ENCODE measurements at places on chromosomes 11 and 22.
A peak's percentile ranks its signal among the peaks of the same experiment; 100 is the strongest.

DNA sequence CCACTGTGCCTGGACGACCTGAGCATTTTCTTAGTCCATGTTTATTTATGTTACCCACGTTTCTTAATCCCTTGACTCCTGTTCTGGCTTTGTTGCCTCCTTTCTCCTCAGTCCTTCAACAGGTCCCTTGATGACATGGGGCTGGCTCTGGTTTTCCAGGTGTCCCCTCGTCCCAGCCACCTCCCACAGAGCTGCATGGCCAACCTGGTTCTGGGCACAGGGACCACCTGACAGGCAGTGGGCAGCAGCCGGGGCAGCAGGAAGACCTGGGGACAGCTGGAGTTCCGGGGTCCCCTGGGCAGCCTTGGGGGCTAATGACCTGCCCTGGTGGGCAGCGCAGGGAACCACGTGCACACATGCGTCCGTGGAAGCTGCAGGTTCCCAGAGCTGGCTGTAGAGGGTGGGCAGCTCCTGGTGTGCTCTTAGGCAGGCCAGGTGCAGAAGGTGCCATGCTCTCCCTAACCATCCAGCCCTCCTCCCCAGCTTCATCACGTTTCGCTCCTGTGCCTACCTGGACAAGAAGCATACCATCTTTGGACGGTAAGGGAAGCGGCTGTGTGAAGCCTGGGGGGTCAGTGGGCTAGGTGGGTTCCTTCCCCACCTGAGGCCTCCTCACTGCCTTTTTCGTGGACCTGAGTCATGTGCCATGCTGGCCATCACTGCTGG lies 27.7 kb downstream of the PPIL2 start:
- H3K27ac ChIP-seq: no peak overlapping the region
- no peaks in the 10 kb centered on the region for H3K27me3 ChIP-seq
- H3K4me3 ChIP-seq: no peak overlapping the region
- H3K4me1 ChIP-seq: no peaks in the 10 kb centered on the region
- H3K36me3 ChIP-seq: no peaks in the 10 kb centered on the region

GRCh38 chr22:44479662-44480061 lies 18.4 kb downstream of the RTL6 start:
- DNase-seq: no peak
- no peak overlapping the region for H3K4me3 ChIP-seq
- H3K4me1 ChIP-seq: peaks cover 11% of the 10 kb centered on the region
- no peak overlapping the region for H3K27ac ChIP-seq

DNA sequence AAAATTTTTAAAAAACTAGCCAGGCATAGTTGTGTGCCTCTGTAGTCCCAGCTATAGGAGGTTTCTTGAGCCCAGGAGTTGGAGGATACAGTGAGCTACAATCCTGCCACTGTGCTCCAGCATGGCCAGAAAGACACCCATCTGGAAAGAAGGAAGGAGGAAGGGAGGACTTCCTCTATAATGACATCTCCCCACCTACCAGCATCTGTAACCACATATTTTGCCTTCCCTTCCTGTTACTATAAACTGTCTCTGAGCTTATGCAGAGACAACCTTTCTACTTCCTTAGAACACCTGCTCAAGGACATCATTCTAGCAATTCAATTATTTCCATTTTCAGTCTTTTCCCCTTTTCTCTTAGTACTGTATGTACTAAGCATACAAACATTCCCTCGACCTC lies 2.2 kb upstream of the NUP160 start:
- H3K36me3 ChIP-seq: no peaks in the 10 kb centered on the region
- H3K4me3 ChIP-seq: no peak overlapping the region

DNA sequence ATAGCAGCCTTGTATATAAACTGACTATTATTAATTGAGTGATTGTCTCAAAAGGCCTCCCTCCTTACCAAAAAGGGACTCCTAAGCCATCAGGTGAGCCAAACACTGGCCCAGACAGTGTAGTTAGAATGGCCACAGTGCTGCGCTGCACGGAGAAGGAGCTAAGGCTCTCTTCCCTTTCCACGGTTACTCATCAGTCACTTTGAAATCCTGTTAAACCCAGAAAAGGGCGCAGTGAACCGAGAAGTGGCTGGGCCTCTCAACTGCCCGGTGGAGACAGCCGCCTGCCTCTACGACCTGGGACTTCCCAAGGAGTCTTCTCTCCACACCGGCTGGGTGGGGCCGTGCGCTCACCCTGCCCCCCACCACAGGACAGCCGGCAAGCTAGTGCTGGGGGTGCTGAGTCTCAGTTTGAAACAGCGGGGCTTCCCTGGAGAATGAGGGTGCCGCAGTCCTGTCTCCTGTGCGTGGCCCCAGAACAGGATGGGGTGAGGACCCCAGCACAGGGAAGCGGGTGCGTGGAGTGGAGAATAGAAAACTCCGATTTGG lies 1.3 kb downstream of the MYH9 start:
- no peaks in the 10 kb centered on the region for H3K36me3 ChIP-seq
- no peaks in the 10 kb centered on the region for H3K27me3 ChIP-seq
- H3K4me1 ChIP-seq: peaks cover 29% of the 10 kb centered on the region
- H3K4me3 ChIP-seq: peak overlapping the region; percentile 97
- peak overlapping the region; percentile 86 for H3K27ac ChIP-seq
- peak; percentile 74 for DNase-seq

DNA sequence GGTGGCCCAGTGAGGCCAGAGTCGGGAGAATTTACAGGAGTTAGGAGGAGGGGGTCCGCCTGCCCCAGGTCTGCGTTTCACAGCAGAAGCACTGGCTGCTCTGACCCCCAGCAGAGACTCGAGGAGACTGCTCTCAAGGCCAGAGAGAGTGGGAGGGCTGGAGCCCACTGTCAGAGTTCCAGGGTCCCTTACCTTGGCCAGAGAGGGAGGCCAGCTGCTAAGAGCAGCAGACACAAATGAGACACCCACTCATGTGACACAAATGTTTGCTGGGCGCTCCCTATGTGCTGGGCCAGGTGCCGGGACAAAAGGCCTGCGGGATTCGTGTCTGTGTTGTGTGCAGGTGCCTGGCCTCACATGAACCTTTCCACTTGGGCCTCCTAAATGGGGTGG lies 2.8 kb upstream of the TNFRSF13C start:
- no peak overlapping the region for H3K27ac ChIP-seq
- no peaks in the 10 kb centered on the region for H3K27me3 ChIP-seq
- H3K4me3 ChIP-seq: no peak overlapping the region
- no peaks in the 10 kb centered on the region for H3K4me1 ChIP-seq

DNA sequence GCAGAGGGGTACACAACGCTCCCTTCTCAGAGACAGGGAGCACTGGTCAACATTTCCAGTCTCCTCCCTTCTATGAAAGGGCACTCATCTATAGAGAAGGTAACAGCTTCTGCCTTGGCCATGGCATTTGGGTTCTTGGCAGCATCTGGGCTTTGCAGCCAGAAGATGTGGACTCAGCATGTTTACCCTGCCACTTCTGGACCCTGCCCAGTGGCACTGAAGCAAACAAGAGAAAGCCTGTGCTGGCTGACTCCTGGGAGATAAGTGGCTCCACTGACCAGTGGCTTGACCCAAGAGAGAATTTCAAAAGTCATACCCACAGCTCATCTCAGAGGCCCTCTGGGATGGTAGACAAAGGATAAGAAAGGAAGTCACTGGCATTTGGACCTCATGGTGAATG lies 8.0 kb downstream of the CSNK2A3 start:
- no peaks in the 10 kb centered on the region for H3K36me3 ChIP-seq
- DNase-seq: no peak
- no peaks in the 10 kb centered on the region for H3K27me3 ChIP-seq
- no peaks in the 10 kb centered on the region for H3K4me1 ChIP-seq
- H3K27ac ChIP-seq: no peak overlapping the region

DNA sequence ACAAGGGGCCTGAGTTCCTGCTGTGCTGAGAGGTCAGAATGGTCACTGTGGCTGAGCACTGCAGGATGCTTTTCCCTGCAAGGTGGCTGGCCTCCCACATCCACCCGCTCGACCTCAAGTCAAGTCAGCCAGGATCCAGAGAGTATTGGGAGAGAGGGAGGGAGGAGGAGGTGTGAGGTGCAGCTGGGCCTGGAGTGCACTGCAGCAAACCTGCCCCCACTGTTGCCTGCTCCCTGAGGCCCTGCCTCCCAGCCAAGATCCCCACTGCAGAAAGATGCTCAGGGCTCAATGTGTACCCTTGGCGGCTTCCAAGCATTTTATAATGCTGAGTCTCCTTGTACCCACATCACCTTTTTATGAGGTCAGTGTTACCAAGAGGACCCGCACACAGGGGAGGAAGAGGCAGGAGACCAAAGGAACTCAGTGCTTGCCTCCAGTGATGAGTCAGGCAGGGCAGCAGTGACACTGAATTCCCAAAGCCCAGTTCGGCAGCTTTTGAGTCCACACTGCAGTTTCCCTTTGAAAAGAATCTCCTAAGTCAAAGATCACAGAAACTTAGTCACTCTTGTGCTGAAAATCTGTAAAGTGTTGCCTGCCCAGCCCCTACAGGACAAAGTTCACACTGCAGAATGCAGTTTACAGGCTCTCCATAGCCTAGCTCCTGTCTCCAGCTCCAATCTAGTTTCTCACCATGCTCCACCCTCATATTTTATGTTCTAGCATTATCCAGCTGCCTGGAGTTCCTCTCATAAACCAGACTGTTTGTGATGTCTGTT lies 3.1 kb downstream of the ENDOD1 start:
- H3K4me3 ChIP-seq: no peak overlapping the region
- no peak for DNase-seq
- H3K27me3 ChIP-seq: no peaks in the 10 kb centered on the region
- no peaks in the 10 kb centered on the region for H3K36me3 ChIP-seq
- no peak overlapping the region for H3K27ac ChIP-seq
- H3K4me1 ChIP-seq: peaks cover 16% of the 10 kb centered on the region

DNA sequence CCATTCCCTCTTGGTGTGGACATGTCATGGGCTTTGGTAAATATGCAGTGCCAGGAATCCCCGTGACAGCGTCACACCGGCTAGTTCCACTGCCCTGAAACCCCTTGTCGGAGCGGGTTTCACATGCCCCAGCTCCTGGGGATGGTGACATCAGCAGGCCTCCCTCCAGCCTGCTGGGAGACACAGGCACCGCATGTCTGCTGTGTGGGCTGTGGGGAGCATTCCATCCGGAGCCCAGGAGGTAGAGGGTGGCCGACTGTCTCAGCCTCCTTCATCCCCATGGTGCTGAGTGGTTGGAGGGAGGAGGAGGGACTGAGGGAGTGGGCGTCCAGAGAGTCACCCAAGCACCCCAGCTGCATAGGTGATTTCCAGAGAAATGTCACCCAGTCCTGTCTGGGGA lies 1161.1 kb downstream of the BRD1 start:
- no peaks in the 10 kb centered on the region for H3K36me3 ChIP-seq
- no peak overlapping the region for H3K4me3 ChIP-seq
- no peak for DNase-seq
- H3K27me3 ChIP-seq: no peaks in the 10 kb centered on the region
- no peak overlapping the region for H3K27ac ChIP-seq

DNA sequence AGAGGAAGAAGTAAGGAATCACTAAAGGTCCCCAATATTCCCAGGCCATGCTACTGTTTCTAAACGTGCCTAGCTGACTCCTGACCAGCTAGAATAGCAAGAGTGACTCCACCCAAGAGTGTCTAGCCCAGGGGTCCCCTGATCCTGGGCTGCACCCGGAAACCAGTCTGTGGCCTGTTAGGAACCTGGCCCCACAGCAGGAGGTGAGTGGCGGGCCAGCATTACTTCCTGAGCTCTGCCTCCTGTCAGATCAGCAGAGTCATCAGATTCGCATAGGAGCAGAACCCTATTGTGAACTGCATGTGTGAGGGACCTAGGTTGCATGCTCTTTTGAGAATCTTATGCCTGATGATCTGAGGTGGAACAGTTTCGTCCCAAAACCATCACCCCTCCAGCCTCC lies 2.0 kb downstream of the MMP20 start:
- no peak overlapping the region for H3K4me3 ChIP-seq
- H3K36me3 ChIP-seq: no peaks in the 10 kb centered on the region
- no peak for DNase-seq

GRCh38 chr11:2839395-2839943 lies 46.1 kb downstream of the CDKN1C start:
- DNase-seq: no peak
- no peak overlapping the region for H3K4me3 ChIP-seq
- H3K36me3 ChIP-seq: no peaks in the 10 kb centered on the region

- DNase-seq: no peak
- no peaks in the 10 kb centered on the region for H3K36me3 ChIP-seq
- no peak overlapping the region for H3K27ac ChIP-seq
- H3K4me3 ChIP-seq: no peak overlapping the region
- no peaks in the 10 kb centered on the region for H3K27me3 ChIP-seq
Measured at GRCh38 chr22:47333625-47334024, 571.2 kb downstream of the TBC1D22A start.

- H3K36me3 ChIP-seq: no peaks in the 10 kb centered on the region
- no peaks in the 10 kb centered on the region for H3K4me1 ChIP-seq
- DNase-seq: no peak
- H3K27ac ChIP-seq: no peak overlapping the region
Measured at GRCh38 chr11:127631974-127632373, 631.4 kb upstream of the KIRREL3 start.

DNA sequence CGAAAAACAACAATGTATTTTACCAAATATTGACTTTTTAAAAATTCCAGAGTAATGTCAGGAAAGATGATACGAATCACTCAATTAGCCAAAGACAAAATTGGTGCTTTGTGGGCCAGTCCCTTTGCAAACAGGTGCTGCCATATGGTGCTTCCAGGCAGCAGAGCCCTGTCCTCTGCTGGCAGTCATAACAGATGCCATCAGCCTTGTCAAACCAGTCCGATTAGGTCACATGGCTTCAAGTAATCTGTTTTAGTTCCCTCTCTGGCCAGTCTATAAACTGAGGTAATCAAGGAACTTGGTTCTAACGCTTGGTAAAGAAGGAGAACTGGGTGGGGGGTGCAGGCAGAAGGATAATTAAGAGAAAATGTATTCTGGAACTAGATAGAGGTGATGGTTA lies 49.1 kb upstream of the CAPRIN1 start:
- H3K27ac ChIP-seq: no peak overlapping the region
- no peak for DNase-seq
- H3K4me3 ChIP-seq: no peak overlapping the region
- no peaks in the 10 kb centered on the region for H3K36me3 ChIP-seq
- H3K27me3 ChIP-seq: no peaks in the 10 kb centered on the region

DNA sequence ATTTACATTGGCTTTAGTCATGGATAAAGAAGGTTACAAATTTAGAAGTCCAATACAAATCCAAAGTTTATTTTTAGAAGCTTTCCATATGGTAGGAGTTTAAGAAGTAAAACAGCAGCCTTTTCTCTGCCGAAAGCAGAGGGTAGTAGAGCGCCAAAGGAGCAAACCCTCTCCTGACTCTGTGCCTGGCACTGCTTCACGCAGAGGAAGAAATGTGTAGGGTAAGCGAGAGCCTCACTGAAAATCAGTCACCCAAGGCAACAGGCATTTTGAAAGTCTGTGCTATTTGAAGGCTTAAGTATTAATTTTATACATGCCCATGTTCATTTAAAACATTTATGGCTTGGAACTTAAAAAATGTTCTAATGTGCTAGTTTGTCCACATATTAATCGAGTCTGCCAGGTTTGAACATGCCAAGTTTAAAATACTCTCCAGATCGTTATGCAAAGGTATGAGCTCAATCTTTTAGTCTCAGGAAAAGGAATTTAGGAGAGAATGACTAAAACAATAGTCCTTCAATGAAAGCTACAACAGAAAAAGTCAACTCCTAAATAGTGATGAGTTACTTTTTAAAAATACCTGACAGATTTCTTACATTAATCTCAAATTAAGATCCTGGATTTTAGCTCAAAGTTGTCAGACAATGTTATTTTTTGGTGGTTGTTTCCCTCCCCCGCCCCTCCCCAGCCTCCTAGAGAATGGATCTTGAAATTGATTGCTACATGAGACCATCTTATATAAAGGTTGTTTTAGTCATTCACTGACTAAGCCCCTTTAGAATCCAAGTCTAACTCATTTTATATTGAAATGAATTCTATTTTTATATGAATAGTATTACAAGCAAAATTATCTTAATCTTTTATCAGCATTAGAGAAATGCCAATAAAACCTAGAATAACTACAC lies 38.7 kb downstream of the MRTFA start:
- no peak overlapping the region for H3K4me3 ChIP-seq
- H3K27ac ChIP-seq: no peak overlapping the region
- no peaks in the 10 kb centered on the region for H3K36me3 ChIP-seq
